A673 (cell line): ENCODE measurements at places on chromosomes 5 and 9. TPM values are rescaled to one million over a fixed set of nuclear protein-coding genes. Genes with fewer than 3 reads are reported as not detected.

Gene GAPT
- total RNA-seq = not detected in 2 replicates

GRCh38 chr5:15966066-15966640, 213.4 kb downstream of the MARCHF11 start:
- H3K4me1 ChIP-seq = no peaks in the 10 kb centered on the region
- no peaks in the 10 kb centered on the region for H3K27me3 ChIP-seq
- DNase-seq = no peak

Gene ZNF454
- 2.4 and 3.4 TPM in 2 replicates for total RNA-seq

Gene LOX
- total RNA-seq = 2.8 and 3.6 TPM in 2 replicates

Gene FCN2
- not detected in 2 replicates for total RNA-seq

Gene CDC20B
- total RNA-seq = not detected in 2 replicates

Gene SAP30L
- 29.2 and 32.0 TPM in 2 replicates for total RNA-seq

DNA sequence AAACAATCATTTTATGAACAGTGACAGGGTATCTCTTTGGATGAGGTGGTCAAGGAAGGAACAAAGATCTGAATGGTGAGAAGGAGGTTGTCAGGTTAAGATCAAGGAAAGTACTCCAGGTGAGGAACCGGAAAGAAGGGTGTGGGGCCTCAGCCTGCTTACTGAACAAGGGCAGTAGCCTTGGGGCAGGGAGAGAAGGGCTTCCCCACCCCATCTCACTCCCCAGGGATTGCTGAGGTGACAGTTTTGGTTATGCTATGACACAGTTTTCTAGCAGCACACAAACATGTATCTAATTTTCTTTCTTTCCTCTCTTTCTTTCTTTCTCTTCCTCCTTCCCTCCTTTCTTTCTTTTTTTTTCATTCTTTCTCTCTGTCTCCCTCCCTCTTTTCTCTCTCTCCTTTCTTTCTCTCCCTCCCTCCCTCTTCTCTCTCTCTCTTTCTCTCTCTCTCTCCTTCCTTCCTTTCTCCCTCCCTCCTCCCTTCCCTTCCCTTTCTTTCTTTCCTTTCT, 4.1 kb upstream of the HDHD3 start:
- H3K27me3 ChIP-seq = no peaks in the 10 kb centered on the region
- no peaks in the 10 kb centered on the region for H3K36me3 ChIP-seq
- no peak overlapping the region for H3K27ac ChIP-seq
- no peak for DNase-seq

DNA sequence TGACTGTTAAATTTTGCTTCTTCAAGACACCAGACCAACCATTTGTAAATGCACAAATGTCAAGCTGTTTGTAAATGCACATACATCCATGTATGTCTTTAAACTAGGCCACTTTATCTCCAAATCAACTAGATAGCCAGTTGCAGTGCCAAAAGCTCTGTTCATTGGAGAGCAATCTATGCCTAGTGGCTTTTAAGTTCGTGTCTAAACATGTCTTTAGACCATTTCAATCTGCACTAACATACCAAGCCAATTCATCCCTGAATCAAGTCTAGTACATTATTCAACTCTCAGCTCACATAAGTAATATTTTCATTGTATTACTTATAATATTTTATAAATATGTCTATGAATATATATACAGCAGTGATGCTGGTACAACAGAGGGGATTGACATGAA, 985.9 kb downstream of the CDH18 start:
- H3K27me3 ChIP-seq = no peaks in the 10 kb centered on the region
- no peak overlapping the region for H3K4me3 ChIP-seq
- no peak for DNase-seq
- H3K27ac ChIP-seq = no peak overlapping the region

Gene GLRA1
- not detected in 2 replicates for total RNA-seq

Gene SPRY4
- total RNA-seq = 35.5 and 35.6 TPM in 2 replicates

DNA sequence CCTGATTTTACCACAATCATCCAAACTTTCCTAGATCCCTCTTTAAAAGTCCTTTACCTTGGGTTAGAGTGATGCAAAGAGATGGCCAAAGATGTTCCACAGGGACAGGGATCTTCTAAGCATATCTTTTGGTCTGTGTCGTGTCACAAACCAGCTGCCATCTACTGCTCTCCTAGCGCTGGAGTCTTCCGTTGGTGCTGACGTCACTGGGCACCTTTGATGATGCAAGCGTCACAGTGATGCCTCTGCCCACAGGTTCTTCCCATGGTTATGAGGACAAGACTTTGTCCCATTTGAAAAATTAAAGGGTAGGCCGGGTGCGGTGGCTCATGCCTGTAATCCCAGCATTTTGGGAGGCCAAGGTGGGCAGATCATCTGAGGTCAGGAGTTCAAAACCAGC, 1.7 kb upstream of the GLT6D1 start:
- no peak for DNase-seq
- no peak overlapping the region for H3K27ac ChIP-seq
- H3K4me1 ChIP-seq = no peaks in the 10 kb centered on the region
- no peak overlapping the region for H3K4me3 ChIP-seq
- peaks cover 8% of the 10 kb centered on the region for H3K27me3 ChIP-seq

DNA sequence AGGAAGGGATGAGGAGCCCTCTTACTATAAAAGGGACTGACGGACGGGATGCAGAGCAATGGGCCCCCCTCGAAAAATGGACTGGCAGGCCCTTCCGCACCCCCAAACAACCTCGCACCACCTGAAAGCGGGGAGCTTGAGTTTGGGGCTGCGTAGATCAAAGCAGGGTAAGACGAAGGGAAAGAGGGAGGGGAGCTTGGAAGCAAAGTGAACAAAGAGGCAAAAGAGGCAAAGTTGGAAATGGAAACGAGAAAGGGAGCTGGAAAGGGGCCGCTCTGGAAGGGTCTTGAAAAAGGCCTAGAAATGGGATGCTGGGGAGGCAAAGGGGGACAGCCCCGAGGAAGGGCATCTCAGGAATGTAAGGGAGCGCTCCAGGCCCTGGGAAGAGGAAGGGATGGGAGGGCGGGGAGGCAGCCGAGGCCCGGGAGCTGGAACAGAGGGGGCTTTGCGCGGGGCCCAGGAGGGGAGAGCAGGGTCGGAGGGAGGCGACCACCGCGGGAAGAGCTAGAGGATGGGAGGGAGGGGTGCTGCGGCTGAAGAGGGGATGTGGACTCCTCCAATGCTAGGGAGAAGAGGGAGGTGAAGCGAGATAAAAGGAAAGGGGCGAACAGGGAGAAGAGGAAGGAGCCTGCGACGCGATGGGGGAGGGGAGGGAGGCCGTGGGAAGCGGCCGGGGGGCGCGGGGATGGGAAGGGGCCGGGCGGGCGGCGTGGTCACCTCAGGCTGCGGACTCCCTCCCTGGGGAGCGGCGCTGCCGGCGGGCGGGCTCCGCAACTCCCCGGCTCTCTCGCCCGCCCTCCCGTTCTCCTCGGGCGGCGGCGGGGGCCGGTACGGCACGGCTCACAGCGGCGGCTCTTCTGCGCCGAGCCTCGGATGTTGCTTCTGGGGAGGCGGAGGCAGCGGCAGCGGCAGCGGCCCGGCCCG, 577 bp downstream of the RNF145 start:
- H3K4me1 ChIP-seq = peaks cover 64% of the 10 kb centered on the region
- H3K4me3 ChIP-seq = peak overlapping the region; percentile 75
- no peaks in the 10 kb centered on the region for H3K36me3 ChIP-seq
- H3K27ac ChIP-seq = peak overlapping the region; percentile 96

- H3K27me3 ChIP-seq = no peaks in the 10 kb centered on the region
- H3K4me1 ChIP-seq = no peaks in the 10 kb centered on the region
- no peak for DNase-seq
- no peak overlapping the region for H3K27ac ChIP-seq
Measured at GRCh38 chr9:126459546-126459945, 132.9 kb downstream of the MVB12B start.

DNA sequence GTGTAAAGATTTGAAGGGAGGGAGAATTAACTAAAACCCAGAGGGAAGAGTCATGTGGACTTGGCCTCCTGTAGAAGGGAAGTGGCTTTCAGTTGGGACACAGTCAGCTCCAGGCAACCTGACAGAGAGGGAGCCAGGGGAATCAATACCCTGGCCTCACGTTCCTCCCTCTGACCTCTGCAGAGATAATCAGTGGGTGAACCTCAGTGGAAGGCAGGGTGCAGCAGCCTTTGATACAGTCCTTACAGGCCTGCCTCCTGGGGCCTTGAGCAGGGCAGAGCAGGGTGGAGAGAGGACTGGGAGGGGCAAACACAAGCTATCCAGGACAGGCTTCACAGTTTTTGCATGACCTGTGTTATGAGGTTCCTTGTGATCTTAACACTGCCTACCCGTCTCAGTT, 61.9 kb upstream of the GPBP1 start:
- H3K27me3 ChIP-seq = no peaks in the 10 kb centered on the region
- no peak for DNase-seq

DNA sequence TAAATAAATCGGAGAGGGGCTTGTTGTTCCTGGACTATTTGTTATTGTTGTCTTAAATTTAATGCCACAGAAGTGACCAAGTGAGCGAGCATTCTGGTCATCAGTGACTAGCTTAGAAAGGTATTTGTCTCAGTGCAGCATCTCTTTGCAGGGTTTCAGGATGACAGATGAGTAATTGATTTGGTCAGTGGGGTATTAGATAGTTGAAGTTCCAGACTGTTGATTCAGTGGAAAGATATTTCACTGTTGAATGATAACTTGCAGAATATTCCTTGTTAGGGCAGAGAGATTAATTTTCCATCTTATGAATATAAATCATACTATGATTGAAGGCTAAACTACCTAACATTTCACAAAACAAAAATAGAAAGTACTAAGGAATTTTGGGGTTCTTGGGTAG, 122.4 kb downstream of the TRIO start:
- no peak overlapping the region for H3K27ac ChIP-seq
- peaks cover 67% of the 10 kb centered on the region for H3K4me1 ChIP-seq
- DNase-seq = no peak
- no peaks in the 10 kb centered on the region for H3K27me3 ChIP-seq
- no peaks in the 10 kb centered on the region for H3K36me3 ChIP-seq

DNA sequence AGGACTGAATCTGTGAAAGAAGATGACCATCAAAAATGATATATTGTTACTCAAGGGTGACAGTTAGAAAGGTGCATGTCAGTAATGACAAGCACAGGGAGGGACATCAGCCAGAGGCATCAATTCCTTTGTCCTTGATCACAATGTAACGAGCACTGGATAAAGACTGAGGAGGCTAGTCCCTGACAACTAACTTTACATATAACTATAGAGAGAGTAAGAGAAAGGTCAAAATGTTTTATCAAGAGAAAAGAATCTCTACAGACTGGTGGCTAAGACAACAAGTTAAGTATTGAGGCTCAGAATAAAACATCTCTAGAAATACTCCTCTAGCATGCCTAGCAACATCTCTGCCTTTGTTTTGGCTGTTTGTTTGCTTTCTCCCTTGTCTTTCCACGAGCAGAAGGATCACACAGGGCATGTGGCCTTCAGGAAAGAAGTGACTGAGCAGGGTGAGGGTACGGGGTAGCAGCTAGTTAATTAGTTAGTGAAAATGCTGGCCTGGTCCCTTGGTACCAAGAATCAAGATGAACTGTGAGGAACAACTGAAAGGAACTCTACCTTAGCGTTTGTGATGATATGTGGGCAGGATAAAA, 724.1 kb upstream of the MEF2C start:
- H3K27me3 ChIP-seq = no peaks in the 10 kb centered on the region
- H3K27ac ChIP-seq = no peak overlapping the region
- H3K36me3 ChIP-seq = no peaks in the 10 kb centered on the region
- no peaks in the 10 kb centered on the region for H3K4me1 ChIP-seq

DNA sequence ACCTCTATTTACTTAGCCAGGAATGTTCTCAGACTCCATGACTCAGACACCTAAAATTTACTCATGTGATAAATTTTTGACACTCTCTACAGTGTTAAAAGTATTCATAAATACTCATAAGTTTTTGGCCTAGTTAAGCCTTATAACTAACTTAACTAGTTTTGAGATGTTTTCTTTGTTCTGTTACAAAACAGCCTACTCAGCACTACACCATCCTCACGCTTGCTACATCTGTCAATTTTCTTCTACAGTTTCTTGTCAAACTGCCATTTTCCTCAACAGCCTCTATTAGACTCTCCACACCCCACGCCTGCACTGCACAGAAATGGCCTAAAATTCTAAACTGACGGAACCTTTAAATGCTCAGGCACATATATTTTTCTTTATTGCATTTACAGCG, 195.5 kb downstream of the ANXA1 start:
- DNase-seq = no peak
- no peak overlapping the region for H3K4me3 ChIP-seq
- H3K36me3 ChIP-seq = no peaks in the 10 kb centered on the region

Gene ORM2
- total RNA-seq = not detected in 2 replicates

- H3K27ac ChIP-seq = no peak overlapping the region
- no peak for DNase-seq
- no peaks in the 10 kb centered on the region for H3K36me3 ChIP-seq
- no peak overlapping the region for H3K4me3 ChIP-seq
Measured at GRCh38 chr9:109506097-109506712, 8.1 kb upstream of the PTPN3 start.

Gene CARTPT
- total RNA-seq = not detected in 2 replicates

GRCh38 chr5:143605403-143606005, 202.0 kb upstream of the NR3C1 start:
- H3K4me3 ChIP-seq = no peak overlapping the region
- no peaks in the 10 kb centered on the region for H3K4me1 ChIP-seq
- H3K27ac ChIP-seq = no peak overlapping the region
- H3K36me3 ChIP-seq = no peaks in the 10 kb centered on the region
- no peaks in the 10 kb centered on the region for H3K27me3 ChIP-seq

- H3K27ac ChIP-seq = no peak overlapping the region
- H3K27me3 ChIP-seq = no peaks in the 10 kb centered on the region
- no peak overlapping the region for H3K4me3 ChIP-seq
- DNase-seq = no peak
Measured at GRCh38 chr5:149765932-149766331, 35.8 kb downstream of the PPARGC1B start.

GRCh38 chr9:14318934-14319580, 5.1 kb upstream of the NFIB start:
- DNase-seq = no peak
- peaks cover 51% of the 10 kb centered on the region for H3K4me1 ChIP-seq
- H3K4me3 ChIP-seq = no peak overlapping the region
- H3K27ac ChIP-seq = peak overlapping the region; percentile 96

Gene NXNL2
- 1.3 TPM in 2 replicates for total RNA-seq

DNA sequence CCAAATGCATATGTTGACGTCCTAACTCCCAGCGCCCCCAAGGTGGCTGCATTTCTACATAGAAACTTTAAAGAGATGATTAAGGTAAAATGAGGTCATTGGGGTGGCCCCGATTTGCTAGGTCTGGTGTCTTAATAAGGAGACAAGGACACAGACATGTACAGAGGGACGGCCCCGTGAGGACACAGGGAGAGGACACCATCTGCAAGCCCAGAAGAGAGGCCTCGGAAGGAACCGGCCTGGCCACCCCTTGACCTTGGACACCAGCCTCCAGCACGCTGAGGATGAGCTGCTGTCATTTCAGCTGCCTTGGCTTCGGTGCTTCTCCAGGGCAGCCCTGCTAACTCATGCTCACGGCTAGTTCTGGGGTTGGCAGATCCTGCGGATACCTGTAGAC, 73.2 kb downstream of the MRPL36 start:
- no peak overlapping the region for H3K4me3 ChIP-seq
- no peaks in the 10 kb centered on the region for H3K4me1 ChIP-seq
- peaks cover 20% of the 10 kb centered on the region for H3K27me3 ChIP-seq
- H3K36me3 ChIP-seq = no peaks in the 10 kb centered on the region
- no peak overlapping the region for H3K27ac ChIP-seq

GRCh38 chr9:36870960-36871359, 163.1 kb downstream of the PAX5 start:
- DNase-seq = no peak
- no peaks in the 10 kb centered on the region for H3K36me3 ChIP-seq
- no peaks in the 10 kb centered on the region for H3K4me1 ChIP-seq
- no peak overlapping the region for H3K27ac ChIP-seq
- H3K4me3 ChIP-seq = no peak overlapping the region

GRCh38 chr5:158100373-158100888, 241.5 kb upstream of the CLINT1 start:
- no peaks in the 10 kb centered on the region for H3K27me3 ChIP-seq
- DNase-seq = no peak
- no peak overlapping the region for H3K4me3 ChIP-seq
- no peaks in the 10 kb centered on the region for H3K36me3 ChIP-seq

Gene AQP7
- not detected in 2 replicates for total RNA-seq
